A549 treated with GW870086 at 1 μM for 4 hours (cell line): ENCODE measurements at places on chromosomes 7 and 10. TPM values are rescaled to one million over a fixed set of nuclear protein-coding genes. Genes with fewer than 3 reads are reported as not detected.

The CALML3 gene
- total RNA-seq, result not detected in 5 replicates

The EPO gene
- total RNA-seq, result 0.09 TPM in 1 of 5 replicates, not detected in the others

The PRKAG2 gene
- total RNA-seq, result 33.0 to 38.6 TPM (median 35.9 TPM) in 5 replicates

The SFMBT2 gene
- 7.3 to 11.2 TPM (median 9.2 TPM) in 5 replicates for total RNA-seq

The SLC16A12 gene
- total RNA-seq, result 0.19 to 0.78 TPM (median 0.32 TPM) in 5 replicates

The CPA4 gene
- 3.2 to 5.4 TPM (median 4.7 TPM) in 5 replicates for total RNA-seq

The GPR26 gene
- total RNA-seq, result not detected in 5 replicates

The FAM24B gene
- 12.0 to 14.8 TPM (median 13.8 TPM) in 5 replicates for total RNA-seq

The WEE2 gene
- total RNA-seq, result not detected in 5 replicates

The ITIH5 gene
- 0.08 to 0.26 TPM (median 0.09 TPM) in 5 replicates for total RNA-seq

The EPHA1 gene
- total RNA-seq, result 0.15 to 0.29 TPM in 2 of 5 replicates, not detected in the others

The SLC26A4 gene
- 0.05 to 0.32 TPM (median 0.18 TPM) in 4 of 5 replicates, not detected in the other for total RNA-seq

The NKX2-3 gene
- total RNA-seq, result 0.07 to 0.08 TPM (median 0.08 TPM) in 3 of 5 replicates, not detected in the others

The CFAP58 gene
- 0.10 to 0.34 TPM (median 0.16 TPM) in 5 replicates for total RNA-seq

The GPR37 gene
- total RNA-seq, result 0.34 to 0.74 TPM (median 0.64 TPM) in 5 replicates

The C10orf67 gene
- 0.05 to 0.17 TPM (median 0.08 TPM) in 3 of 5 replicates, not detected in the others for total RNA-seq

The CCL26 gene
- total RNA-seq, result 7.1 to 12.1 TPM (median 8.5 TPM) in 5 replicates

The LDB3 gene
- 0.03 to 0.07 TPM (median 0.04 TPM) in 4 of 5 replicates, not detected in the other for total RNA-seq

The GPNMB gene
- 2.5 to 4.7 TPM (median 3.4 TPM) in 5 replicates for total RNA-seq

The TRIM50 gene
- 0.08 TPM in 1 of 5 replicates, not detected in the others for total RNA-seq

The CALN1 gene
- total RNA-seq, result not detected in 5 replicates

The SRRM3 gene
- total RNA-seq, result 8.2 to 12.5 TPM (median 11.2 TPM) in 5 replicates

The SLC13A1 gene
- total RNA-seq, result not detected in 5 replicates

The NUTM2E gene
- total RNA-seq, result 0.23 to 0.87 TPM (median 0.43 TPM) in 5 replicates

The ZNF33A gene
- 4.9 to 9.0 TPM (median 7.4 TPM) in 5 replicates for total RNA-seq

The SEMA3C gene
- 44.9 to 71.7 TPM (median 64.4 TPM) in 5 replicates for total RNA-seq

The ARL5B gene
- 5.7 to 9.4 TPM (median 8.2 TPM) in 5 replicates for total RNA-seq

The STAMBPL1 gene
- total RNA-seq, result 27.9 to 34.3 TPM (median 31.3 TPM) in 5 replicates

The PRSS58 gene
- not detected in 5 replicates for total RNA-seq

The HKDC1 gene
- total RNA-seq, result 10.1 to 16.1 TPM (median 11.6 TPM) in 5 replicates

The C1QL3 gene
- not detected in 5 replicates for total RNA-seq

The PDE6C gene
- total RNA-seq, result not detected in 5 replicates

The DNA2 gene
- total RNA-seq, result 7.4 to 10.5 TPM (median 9.1 TPM) in 5 replicates

The KIF11 gene
- total RNA-seq, result 26.8 to 40.1 TPM (median 35.1 TPM) in 5 replicates

The TMEM243 gene
- 21.7 to 29.1 TPM (median 27.0 TPM) in 5 replicates for total RNA-seq

The KIAA1217 gene
- 1.4 to 2.2 TPM (median 1.8 TPM) in 5 replicates for total RNA-seq

The PIK3AP1 gene
- 0.67 to 1.2 TPM (median 1.0 TPM) in 5 replicates for total RNA-seq

The TAS2R41 gene
- total RNA-seq, result not detected in 5 replicates

The PKD2L1 gene
- 0.06 to 0.39 TPM (median 0.08 TPM) in 4 of 5 replicates, not detected in the other for total RNA-seq

The SYNPO2L gene
- total RNA-seq, result 0.07 TPM in 1 of 5 replicates, not detected in the others

The HOGA1 gene
- total RNA-seq, result 1.2 to 2.0 TPM (median 1.7 TPM) in 5 replicates

The LBX1 gene
- not detected in 5 replicates for total RNA-seq

The COL17A1 gene
- 1.5 to 2.2 TPM (median 1.8 TPM) in 5 replicates for total RNA-seq

The CDK1 gene
- 79.6 to 106 TPM (median 91.8 TPM) in 5 replicates for total RNA-seq

The PRSS1 gene
- total RNA-seq, result not detected in 5 replicates

The PPP1R17 gene
- total RNA-seq, result not detected in 5 replicates

The PON1 gene
- 0.64 to 1.1 TPM (median 0.80 TPM) in 5 replicates for total RNA-seq

The CRPPA gene
- 0.36 to 0.85 TPM (median 0.59 TPM) in 5 replicates for total RNA-seq

The FANK1 gene
- 2.3 to 3.4 TPM (median 2.9 TPM) in 5 replicates for total RNA-seq

The FFAR4 gene
- total RNA-seq, result 0.11 to 0.30 TPM (median 0.16 TPM) in 5 replicates

The HTRA1 gene
- total RNA-seq, result 51.9 to 68.9 TPM (median 57.0 TPM) in 5 replicates

The CYP26C1 gene
- not detected in 5 replicates for total RNA-seq
